Spinal cord (tissue), 10 donors: ENCODE measurements at places on chromosomes 2 and 18. TPM values are rescaled to one million over a fixed set of nuclear protein-coding genes. Genes with fewer than 3 reads are reported as not detected.

The MEP1B gene
- polyA plus RNA-seq: 0.14 TPM

DNA sequence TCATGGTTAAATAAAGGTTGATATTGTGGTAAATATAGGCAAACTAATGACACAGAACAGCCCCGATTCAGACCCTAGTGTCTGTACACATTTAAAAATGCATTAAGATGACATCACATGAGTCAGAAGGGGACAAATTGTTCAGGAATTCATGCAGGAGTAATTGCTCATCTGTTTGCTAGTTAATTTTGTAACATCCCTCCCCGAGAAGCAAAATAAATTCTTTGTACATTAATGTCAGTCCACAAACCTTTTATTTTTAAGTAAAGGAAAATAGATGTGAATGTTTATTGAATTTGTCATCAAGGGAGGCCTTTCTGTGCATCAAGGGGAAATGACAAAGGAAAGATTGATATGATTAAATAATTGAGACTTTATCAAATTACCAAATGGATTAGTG lies 69.9 kb downstream of the SH3BP4 start:
- no peak for DNase-seq

The LANCL1 gene
- 60.1 TPM for polyA plus RNA-seq

The AQP12A gene
- not detected for polyA plus RNA-seq

The CDH19 gene
- polyA plus RNA-seq: 1.8 TPM

DNA sequence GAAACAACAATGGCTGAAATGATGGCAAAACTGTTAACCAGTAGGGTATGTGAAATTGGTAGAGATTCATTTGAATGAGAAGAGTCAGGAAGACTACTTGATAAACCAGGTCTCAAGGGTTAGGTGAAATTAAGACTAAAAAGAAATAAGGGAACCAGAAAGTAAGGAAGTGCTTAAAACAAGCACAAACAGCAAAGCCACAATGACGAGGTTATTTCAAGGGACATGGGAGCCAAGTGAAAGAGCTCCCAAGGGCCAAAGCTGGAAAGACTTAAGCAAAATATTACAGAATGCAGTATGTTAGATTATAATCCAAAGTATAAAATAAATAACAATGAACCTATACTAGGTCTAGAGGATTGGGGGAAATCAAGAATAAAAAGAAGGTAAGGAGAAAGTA lies 19.3 kb upstream of the CD302 start:
- DNase-seq: no peak

The SCG2 gene
- 199 TPM for polyA plus RNA-seq

GRCh38 chr2:68889500-68889899 lies 18.3 kb upstream of the BMP10 start:
- DNase-seq: no peak

The CIB4 gene
- 0.27 TPM for polyA plus RNA-seq

- no peak for DNase-seq
Observed at GRCh38 chr2:172623249-172623965, 67.5 kb downstream of the PDK1 start.

DNA sequence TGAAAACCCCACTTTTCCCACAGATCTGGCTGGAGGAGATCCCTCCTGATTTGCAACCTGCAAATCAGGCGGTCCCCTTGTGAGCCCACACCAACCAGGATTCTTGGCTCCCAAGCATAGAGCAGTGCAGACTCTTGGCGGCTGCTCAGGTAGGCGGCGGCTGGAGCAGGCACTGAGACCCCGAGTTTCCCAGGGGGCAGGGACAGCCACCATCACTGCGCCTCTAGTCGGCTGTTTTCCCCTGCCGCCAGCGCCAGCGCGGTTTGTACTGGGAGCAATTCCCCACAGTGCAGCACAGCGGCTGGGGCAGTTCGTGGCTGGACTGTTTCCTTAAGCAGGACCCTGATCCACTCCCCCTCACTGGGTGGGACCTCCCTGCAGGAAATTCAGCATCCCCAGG lies 323.3 kb downstream of the TRIB2 start:
- no peak for DNase-seq

DNA sequence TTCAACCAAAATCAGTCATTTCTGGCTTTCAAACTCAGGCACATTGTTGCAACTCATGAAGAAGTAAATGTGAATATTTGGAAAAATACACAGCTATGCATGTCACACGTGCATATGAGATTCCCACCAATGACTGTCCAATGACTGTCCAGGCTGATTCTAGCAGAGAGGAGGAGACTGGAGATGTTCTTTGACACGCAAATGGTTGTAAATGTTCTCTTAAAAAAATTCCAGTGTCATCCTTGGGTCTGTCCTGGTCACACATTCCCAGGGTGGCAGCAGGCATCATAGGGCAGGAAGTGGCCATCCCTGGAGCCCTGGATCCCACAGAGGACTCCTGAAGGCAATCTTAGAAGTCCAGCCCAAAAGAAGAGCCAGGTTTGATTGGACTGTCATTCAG lies 40.9 kb downstream of the TWIST2 start:
- DNase-seq: no peak

DNA sequence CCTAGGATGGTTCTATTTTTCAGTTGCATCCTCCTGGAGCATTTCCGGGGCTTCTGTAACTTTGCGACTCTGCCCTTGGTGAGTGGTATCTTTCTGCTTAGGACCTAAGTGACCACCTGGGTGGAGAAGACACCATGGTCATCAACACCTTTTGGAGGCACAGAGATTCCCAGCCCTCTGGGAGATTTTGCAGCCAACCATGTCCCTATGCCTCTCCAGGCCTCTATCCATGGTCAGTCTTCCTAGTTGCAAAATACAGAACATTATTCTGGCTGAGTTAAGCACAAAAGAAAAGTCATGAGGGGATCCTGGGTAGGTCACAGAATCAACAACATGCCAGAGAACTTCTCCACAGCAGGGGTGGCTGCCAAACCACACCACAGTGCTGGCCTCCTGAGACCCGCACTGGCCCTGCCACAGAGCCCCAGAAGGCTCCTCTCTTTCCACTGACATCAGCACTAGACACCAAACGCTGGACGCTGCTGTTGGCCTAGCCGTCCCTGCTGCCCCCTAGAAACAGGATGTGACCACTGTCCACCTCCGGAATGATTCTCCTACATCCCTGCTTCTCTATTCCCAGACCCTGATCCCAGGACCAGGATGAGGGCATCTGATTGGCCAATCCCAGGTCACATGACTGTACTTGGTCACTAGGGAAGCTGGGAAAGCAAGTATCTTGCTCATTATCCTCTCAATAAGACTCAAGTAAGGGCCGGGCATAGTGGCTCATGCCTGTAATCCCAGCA lies 47.7 kb downstream of the SMAD7 start:
- no peak for DNase-seq

The ANKRD53 gene
- polyA plus RNA-seq: 6.8 TPM

GRCh38 chr2:71503837-71504236 lies 50.5 kb downstream of the DYSF start:
- DNase-seq: no peak

The PDCD1 gene
- not detected for polyA plus RNA-seq

The NT5DC4 gene
- not detected for polyA plus RNA-seq

The UBE2E3 gene
- 187 TPM for polyA plus RNA-seq

DNA sequence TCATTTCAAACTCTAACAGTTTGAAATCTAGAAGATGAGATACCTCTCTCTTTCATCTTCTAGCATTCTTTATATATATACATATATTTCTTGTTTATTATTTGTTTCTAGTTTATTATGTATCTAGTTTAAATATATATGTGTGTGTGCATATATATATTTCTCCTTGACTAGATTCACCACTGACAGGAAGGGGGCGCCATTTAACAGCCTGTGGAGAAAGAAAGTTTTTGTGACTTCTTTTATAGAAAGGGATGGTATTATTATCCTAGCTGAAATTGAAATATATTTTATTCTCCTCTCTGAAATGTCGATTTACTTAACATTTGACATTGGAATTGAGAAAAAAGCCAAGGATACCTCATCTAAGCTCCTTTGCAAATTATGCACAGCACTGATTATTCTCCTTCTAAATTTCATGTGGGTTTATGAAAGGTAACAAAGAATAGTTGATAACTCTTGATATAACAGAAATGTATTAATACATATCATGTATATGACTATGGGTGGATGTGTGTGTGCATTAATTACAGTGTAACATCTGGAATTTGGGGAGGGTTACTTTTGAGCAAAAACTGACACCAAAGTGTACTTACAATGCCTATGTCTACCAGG lies 160.7 kb upstream of the NT5C1B start:
- peak; percentile 51 for DNase-seq

DNA sequence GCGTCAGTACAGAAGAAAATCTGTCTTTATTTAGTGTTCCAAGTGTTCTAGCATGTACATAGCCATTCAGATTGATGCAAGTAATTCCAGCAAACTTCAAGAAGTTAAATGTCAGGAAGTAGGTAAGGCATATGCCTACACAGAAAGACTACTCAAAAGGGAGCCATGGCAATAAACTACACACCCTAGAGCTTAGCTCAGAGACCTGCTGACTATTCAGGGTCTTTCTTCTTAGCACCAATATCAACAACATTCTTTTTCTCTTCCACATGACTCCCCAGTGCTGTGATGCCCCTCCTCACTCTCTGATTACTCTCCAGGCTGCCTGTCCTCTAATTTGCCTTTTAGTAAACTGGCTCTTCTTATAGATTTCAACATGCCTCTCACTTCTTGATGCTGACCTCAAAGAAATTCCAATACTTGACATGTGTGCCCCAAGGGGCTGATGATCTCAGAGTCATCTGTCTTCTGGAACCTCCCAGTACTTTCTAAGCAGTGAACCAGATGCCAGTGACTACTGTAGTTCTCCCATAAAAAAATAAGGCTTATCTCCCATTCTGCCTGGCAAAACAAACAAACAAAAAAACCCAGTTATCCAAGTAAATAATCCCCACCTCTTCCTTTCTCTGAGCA lies 909.2 kb upstream of the FANCL start:
- no peak for DNase-seq

The STPG4 gene
- 0.35 TPM for polyA plus RNA-seq

DNA sequence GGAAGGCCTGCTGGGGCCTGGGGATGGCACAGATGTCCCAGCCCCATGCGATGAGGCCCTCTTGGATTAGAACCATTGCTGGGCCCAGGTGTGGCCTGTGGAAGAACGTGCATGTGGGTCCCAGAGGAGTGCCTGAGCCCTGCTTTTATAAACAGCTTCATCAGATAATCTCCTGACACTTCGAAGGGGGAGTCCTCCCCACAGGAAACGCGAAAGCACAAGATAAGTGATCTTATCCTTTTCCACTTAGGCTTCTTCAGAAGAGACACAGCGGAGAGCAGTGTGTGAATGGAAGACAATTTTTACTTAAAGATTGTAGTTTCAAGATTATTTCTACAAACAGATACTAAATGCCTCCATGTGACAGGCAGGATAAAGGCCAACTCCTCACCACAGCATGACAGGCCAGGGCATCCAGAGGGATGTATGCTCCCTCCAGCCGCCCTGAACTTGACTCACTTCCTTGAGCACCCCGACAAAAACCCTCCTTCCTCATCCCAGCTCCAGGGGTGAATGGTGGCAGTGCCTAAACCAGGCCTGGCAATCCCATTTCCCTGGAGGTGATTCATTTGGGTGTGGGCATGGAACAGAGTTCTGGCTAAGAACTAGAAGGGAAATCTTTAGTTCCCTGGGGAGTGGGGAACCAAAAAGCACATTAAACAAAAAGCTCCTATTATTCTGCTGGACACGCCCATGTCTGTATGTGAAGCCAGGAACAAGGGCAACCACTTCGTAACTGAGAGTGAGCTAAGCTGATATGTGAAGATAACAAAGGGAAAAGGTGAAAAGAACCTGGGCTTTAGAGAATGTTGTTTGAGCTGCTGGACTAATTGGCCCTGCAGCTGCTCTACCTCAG lies 56.2 kb upstream of the TMEM163 start:
- no peak for DNase-seq

GRCh38 chr18:9901377-9901776 lies 12.4 kb upstream of the VAPA start:
- no peak for DNase-seq

- peak; percentile 74 for DNase-seq
Observed at GRCh38 chr2:156589381-156590079, 153.4 kb downstream of the GPD2 start.

DNA sequence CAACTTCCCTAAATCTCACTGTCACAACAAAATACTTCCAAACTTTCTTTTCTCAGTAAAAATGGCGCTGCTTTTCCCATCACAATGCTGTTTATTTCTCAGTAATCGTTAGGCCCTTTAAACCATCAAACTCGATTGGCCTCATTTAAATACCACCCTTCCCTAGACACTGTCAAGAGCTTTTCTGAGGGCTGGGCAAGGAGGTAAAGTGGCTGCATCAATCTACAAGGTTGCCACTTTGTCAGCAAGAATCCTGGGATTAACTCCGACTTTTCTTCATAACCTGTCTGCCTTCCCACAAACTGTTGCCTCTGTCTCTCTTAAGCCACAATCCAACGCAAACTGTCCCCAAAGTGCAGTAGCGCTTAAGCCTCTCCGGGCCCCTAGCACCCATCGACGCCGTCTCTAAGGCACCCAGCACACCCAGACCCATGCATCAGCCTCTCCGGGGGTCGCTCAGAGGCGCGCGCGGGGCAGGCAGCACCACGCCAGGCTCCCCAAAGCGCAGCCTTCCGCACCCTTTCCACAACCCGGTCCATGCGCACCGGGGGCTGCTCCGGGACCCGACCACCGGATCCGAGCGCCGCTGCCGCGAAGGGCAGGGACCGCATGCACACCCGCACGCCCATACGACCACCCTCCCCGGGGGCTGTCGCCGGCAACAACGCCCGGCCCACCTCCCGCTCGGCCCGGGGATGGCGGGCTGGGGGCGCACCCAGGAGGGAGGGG lies 683 bp downstream of the MBOAT2 start:
- DNase-seq: no peak

The RGPD6 gene
- 34.6 TPM for polyA plus RNA-seq

The PKDCC gene
- polyA plus RNA-seq: 37.3 TPM

- DNase-seq: no peak
Observed at GRCh38 chr2:30273574-30273929, 42.2 kb downstream of the LBH start.

The POTEC gene
- polyA plus RNA-seq: 0.05 TPM

- no peak for DNase-seq
Observed at GRCh38 chr2:40512256-40512655, 60.4 kb upstream of the SLC8A1 start.

- peak; percentile 69 for DNase-seq
Observed at GRCh38 chr2:191927319-191927867, 80.5 kb upstream of the CAVIN2 start.

DNA sequence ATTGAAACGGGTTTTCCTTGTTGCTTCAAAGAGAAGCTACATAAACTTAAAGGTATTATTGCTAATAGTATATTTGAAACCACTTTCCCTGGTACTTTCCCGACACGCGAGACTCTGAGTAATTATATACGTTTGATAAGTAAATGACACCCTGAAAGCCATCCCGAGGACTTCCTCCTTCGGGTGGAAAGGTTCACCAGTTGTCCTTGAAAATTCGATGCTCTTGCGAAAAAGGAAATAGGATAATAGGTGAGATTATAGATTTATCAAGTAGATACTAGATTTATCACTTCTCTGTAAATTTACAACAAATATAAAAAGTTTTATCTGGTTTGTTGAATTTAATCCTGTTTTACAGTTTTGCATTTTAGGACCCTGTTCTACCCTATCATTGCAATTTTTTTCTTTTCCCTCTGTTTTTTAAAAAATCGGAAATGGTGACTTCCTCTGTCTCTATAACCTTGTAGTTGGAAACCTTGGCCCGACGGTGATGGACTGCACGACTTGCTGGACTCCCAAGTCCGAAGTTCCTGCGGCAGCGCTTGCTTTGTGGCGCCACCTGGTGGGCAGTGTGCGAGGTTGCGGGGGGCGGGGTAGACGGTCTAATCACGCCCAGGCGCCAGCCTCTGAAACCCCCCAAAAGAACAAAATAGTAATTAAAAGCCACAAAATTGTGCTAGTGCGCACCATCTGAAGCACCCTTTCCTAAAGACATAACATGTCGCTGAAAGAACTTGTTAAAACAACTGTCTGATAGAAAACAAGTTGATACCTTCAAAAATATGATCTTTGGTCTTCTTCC lies 972 bp upstream of the DLX2 start:
- no peak for DNase-seq

The IL1RL2 gene
- polyA plus RNA-seq: 1.5 TPM

The OTX1 gene
- polyA plus RNA-seq: 0.08 TPM
